NCI-H446 (cell line): ENCODE measurements at places on chromosomes 2 and 18.

DNA sequence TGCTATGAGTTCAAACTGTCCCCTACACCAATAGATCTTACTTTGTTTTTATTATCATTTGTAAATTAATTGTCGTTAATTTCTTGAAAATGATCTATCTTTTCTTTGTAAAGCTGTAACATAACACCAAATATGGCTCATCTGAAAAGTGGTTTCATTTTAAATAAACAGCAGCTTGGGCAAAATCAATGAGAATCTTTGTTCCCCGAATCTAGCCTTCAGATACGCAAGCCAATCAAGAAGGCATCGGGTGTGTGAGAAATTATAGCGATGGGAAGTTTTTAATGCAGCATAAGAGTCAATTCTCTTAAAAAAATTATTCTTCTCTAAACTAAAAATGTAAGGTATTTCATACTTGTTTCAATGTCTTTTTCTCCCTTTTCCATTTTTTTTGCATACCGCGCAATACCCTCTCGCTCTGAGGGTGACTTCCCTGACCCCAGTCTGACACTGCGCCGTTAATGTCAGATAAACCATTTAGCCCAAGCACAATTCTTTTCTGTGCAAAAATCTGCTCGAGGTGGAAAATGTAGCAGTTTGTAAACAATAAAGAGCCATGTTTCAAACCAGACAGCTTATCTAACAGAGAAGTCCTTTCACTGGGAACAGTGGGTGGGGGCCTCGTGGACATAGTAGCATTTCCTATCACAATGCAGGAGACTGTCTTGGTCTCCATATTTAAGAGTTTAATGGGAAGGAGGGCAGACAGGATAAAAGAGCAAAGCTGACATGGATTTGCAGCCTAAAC lies 129.4 kb downstream of the TCF4 start:
- DNase-seq, result no peak

GRCh38 chr2:217491271-217491670 lies 511.5 kb downstream of the TNS1 start:
- no peak for DNase-seq

DNA sequence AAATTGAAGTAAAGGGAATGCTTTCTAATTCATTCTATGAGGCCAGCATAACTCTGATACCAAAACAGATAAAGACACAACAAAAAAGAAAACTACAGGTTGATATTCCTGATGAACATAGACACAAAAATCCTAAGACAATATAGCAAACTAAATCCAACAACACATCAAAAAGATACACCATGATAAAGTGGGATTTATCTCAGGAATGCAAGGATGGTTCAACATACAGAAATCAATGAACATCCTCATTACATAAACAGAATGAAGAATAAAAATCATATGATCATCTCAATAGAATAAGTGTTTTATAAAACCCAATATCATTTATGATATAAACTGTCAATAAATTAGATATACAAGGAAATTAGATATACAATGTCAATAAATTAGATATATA lies 65.7 kb downstream of the ZSWIM2 start:
- DNase-seq, result no peak

DNA sequence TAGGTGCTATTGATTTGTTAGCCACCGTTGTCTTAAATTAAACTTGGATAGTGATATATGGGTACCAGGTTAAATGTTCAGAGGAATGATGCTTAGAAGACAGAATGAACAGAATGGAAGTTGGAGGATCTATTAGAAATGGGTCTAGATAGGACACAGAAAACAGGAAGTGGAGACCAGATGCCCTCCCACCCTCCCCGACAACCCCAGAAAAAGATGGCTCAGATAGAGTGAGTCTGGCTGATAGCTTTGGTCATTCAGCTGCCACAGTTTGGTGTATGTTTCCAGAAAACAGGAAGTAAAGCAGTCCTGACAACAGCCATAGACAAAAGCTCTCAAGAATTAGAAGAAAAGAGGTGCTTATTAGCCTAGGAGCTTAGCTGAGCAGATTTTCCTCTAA lies 71.5 kb upstream of the DSG1 start:
- DNase-seq, result no peak

- DNase-seq, result peak; percentile 32
Measured at GRCh38 chr2:70643715-70644114, 90.1 kb upstream of the TGFA start.

DNA sequence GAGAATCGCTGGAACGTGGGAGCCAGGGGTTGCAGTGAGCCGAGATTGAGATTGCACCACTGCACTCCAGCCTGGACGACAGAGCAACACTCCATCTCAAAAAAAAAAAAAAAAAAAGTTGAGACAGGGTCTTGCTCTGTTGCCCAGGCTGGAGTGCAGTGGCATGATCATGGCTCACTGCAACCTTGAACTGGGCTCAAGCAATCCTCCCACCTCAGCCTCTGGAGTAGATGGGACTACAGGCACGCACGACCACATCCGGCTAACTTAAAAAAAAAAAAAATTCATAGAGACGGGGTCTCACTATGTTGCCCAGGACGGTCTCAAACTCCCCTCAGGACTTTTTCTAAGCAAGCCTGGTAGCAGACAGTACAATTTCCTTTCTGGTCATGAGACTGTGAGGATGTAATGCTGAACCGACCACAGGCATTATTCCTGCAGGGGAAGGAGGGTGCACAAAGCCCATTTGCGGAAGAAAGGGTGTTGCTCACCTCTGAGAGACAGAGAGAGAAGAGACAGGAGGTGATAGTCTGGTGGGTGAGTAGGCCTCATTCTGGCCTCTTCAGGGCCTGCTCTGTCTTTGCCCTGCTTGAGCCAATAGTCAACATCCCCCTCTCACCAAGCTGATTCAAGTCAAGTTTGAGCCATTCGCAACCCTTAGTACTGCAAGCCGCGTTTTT lies 205.3 kb downstream of the ZFP36L2 start:
- DNase-seq, result no peak

GRCh38 chr2:164014791-164015190 lies 279.0 kb upstream of the FIGN start:
- no peak for DNase-seq

DNA sequence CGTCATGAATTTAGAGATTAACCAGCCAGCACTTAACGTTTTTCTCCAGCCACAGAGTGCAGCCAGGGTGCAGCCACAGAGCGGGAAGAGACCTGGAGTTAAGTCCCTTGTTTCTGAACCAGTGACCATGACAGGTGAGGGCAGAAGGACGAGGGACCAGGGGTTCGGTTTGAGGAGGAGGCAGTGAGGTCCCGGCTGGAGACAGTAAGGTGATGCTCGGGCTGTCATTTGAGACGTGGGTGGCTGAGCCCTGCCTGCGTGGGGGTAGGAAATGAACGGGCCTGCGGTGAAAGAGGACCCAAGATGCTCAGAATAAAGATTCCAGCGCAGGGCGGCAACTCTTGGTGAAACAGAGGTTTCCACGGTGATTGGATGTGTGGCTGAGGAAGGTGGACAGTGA lies 205.9 kb downstream of the SNTG2 start:
- DNase-seq, result no peak

DNA sequence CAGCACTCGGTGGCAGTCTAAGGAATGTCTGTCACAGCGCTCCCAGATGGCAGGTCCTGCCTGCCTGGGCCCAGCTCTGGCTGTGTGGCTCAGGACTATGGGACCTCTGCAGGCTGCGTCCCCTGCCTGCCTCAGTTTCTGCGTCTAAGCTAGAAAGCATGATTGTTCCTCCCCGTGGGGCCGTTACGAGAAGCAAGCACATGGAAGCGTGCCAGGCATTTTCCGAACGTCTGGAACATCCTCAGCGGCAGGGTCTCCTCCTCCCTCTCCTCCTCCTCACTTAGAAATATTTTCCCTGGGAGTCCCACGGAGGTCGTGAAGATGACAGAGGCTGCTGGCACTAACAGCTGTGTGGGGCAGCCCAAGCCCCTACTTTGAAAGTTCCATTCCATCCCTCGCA lies 43.3 kb downstream of the LRRFIP1 start:
- DNase-seq, result no peak

- DNase-seq, result peak; percentile 85
Measured at GRCh38 chr2:55490554-55490953, 29.0 kb upstream of the CFAP36 start.

GRCh38 chr2:146544701-146545100 lies 1300.1 kb upstream of the ACVR2A start:
- DNase-seq, result no peak

GRCh38 chr18:12911025-12911928 lies 27.2 kb upstream of the PTPN2 start:
- DNase-seq, result no peak

DNA sequence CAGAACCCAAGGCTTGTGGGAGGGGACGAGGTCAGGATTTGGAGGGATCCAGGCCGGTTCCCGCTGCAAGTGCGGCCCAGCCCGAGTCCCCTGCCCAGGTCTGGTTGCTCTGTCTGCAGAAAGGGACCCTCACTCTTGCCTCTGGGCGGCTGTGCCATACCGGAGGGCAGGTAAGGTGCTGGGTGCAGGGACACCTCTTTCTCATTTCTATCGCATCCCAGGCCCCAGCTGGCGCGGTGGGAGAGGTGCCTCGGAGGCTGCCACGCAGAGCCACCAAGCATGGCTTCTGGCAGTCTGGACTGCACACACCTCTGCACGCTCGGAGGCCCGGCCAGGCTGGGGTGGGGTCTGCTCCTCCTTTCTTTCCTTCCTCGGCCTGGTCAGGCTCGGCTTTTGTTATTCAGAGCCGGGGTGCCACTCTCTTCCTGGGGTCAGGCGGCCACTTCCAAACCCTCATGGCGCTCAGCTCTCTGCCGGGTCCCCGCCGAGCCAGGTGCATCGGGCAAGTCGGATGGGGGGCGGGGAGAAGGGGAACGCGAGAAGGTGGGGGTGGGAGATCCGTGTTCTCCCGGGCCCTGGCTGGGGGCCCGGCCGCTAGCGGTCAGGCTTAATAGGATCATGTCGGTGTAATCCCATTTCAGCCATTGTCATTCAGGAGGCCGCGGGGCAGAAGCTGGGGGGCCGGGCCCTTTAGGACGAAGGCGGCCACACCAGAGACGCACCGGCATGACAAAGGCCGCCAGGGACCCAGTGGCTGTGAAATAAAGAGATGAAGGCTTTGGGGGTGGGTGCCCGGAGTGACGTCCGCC lies 9.0 kb downstream of the GBX2 start:
- DNase-seq, result no peak

- DNase-seq, result no peak
Measured at GRCh38 chr2:226095058-226095457, 695.5 kb downstream of the NYAP2 start.
